ENCODE measurements at places on chromosomes 4 and X. TPM values are rescaled to one million over a fixed set of nuclear protein-coding genes. Genes with fewer than 3 reads are reported as not detected.

SLC49A3 gene
- 10.7 TPM for total RNA-seq

GYG2 gene
- 1.5 TPM for total RNA-seq

AMOT gene
- total RNA-seq, result 10.6 TPM

PLK4 gene
- total RNA-seq, result 8.2 TPM

STPG2 gene
- total RNA-seq, result 0.65 TPM

BEX1 gene
- total RNA-seq, result not detected

SPATA18 gene
- 26.6 TPM for total RNA-seq

MAGEA12 gene
- total RNA-seq, result not detected

CEP135 gene
- total RNA-seq, result 9.3 TPM

SPANXN4 gene
- total RNA-seq, result not detected

TLR7 gene
- total RNA-seq, result not detected

GAGE12F gene
- total RNA-seq, result not detected

IQCM gene
- 0.11 TPM for total RNA-seq

MTNR1A gene
- 0.32 TPM for total RNA-seq

SASH3 gene
- total RNA-seq, result not detected

USP17L11 gene
- total RNA-seq, result not detected

MAGEB6B gene
- total RNA-seq, result not detected

TMEM150C gene
- 5.4 TPM for total RNA-seq

All from articular chondrocyte of knee joint (primary cell).